ENCODE measurements at places on chromosomes 6 and 20. TPM values are rescaled to one million over a fixed set of nuclear protein-coding genes. Genes with fewer than 3 reads are reported as not detected.
A peak's percentile ranks its signal among the peaks of the same experiment; 100 is the strongest.

DNA sequence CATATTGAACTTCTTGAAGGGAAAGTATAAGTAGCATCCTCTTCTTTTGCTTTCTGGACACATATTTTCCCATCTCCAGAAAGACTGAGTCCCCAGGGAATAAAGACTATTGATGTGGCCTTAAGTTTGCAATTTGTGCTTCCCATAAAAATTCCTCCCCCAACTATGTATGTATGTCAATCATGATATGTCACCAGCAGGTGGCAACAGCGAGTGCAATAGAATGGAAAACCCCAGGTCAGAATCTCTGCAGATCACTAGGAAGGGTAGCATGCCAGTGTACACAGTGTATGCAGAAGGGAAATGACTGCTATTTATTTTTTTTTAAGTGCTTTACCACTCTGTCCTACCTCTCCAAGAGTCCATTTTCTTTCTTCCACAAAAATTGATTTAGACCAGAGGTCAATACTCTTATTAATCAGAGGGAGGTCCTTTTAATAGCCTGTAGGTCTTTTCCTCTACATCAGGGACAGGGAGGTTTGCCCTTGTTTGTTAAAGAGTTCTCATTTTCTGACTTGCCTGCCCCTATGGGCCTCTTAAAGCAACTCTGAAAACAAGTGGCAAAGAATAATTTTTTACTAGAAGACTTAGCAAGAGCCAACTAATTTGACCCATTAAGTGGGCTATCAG lies 61.4 kb downstream of the BMP2 start:
- DNase-seq: peak; percentile 28

- no peak for DNase-seq
These were observed 429.7 kb upstream of the MMS22L start for GRCh38 chr6:97712751-97713150.

DNA sequence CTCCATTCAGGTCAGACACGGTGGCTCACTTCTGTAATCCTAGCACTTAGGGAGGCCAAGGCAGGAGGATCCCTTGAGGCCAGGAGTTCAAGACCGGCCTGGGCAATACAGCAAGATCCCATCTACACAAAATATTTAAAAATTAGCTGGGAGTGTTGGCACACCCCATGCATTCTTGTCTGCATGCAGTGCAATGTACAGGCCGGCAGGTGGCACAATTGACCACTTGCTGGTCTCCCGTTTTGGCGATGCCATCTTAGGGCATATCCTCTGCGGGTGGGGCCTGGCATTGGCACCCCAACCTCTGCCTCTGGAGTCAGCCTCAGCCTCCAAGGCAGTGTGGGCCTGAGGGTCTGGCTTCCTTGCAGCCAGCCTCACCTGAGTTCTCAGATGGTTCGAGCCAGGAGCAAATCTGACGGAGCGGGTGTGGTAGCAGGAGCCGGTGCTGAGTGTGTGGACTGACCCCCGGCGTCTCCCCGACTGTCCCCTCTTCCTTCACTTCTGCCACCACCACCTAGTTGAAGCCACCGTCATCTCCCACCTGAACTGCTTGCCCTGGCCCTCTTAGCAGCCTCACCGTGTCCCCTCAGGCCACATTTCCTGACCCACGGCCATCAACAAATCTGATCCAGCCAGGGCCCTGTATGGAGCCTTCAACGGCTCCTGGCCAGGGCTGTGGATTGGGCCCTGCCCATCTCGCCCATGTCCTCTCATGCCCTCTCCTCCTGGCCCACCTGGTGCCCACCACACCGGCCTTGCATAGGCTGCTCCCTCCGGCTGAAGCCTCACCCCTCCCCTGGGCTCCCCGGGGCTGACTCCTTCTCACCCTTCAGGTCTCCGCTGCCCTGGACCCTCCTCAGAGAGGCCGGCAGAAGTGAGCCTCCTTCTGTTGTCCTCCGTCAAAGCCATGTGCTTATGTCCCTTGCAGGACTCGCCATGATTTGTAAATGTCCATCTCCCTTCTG lies 44.0 kb downstream of the EFCAB8 start:
- no peak for DNase-seq

GRCh38 chr20:2109425-2110210 lies 8.0 kb downstream of the STK35 start:
- peak; percentile 32 for DNase-seq

DNA sequence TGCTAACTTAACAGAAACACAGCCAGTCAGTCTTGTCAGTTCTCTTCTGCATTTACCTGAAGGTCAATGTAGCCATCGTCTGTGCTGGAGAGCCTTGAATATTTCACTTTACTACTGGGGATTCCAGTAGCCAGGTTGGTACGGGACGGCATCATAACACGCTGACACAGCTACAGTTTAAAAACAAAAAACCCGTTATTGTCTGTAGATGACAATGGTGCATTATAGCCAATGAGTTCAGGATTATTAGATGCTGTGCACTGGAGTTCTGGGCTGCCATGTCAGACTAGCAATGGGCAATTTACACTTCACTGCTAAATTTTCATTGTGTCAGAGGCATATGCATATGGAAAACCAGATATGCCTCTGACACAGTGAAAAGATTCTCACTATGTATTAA lies 10.5 kb downstream of the PCNA start:
- DNase-seq: no peak

DNA sequence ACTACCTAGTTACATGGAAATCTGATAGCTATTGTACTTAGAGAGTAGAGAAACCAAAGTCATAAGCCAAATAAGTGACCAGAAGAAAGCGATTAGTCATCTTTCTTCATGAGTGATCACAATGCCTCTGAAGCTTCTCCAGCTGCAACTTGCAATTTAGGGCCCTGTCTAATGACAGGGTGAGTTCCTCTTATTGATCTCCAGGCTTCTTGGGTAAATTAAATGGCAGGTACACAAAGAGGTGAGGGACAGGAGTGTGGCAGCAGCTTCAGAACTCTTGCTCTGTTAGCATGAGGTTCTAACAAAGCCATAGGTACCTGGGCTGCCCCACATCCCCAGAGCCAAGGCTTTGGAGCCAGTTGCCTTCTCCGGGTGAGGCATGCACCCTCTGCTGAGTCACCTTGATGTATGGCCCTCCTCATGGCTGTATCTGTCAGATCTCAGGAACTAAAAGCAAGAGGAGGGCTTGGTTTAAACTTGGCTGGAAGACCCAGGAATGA lies 60.8 kb downstream of the PRDM1 start:
- DNase-seq: no peak

The KIAA1755 gene
- total RNA-seq: 17.9 TPM

The B3GALT4 gene
- total RNA-seq: 14.6 TPM

The CST4 gene
- total RNA-seq: not detected
